ENCODE measurements at places on chromosomes 12 and 14.

- H3K27me3 ChIP-seq = no peaks in the 10 kb centered on the region
- peak; percentile 64 for DNase-seq
- H3K27ac ChIP-seq = peak overlapping the region; percentile 95
- peak overlapping the region; percentile 64 for H3K4me3 ChIP-seq
- no peaks in the 10 kb centered on the region for H3K36me3 ChIP-seq
These were observed 33.5 kb downstream of the FMNL3 start for GRCh38 chr12:49673446-49674317.

GRCh38 chr12:46523446-46523845, 150.9 kb upstream of the SLC38A2 start:
- DNase-seq = no peak
- H3K4me3 ChIP-seq = no peak overlapping the region
- H3K4me1 ChIP-seq = peaks cover 20% of the 10 kb centered on the region
- peaks cover 1% of the 10 kb centered on the region for H3K36me3 ChIP-seq
- H3K27me3 ChIP-seq = no peaks in the 10 kb centered on the region
- no peak overlapping the region for H3K27ac ChIP-seq

GRCh38 chr14:101899263-101899662, 65.1 kb upstream of the DYNC1H1 start:
- no peak overlapping the region for H3K27ac ChIP-seq
- no peaks in the 10 kb centered on the region for H3K27me3 ChIP-seq
- no peak overlapping the region for H3K4me3 ChIP-seq

- peaks cover 76% of the 10 kb centered on the region for H3K27me3 ChIP-seq
- peaks cover 21% of the 10 kb centered on the region for H3K36me3 ChIP-seq
- peak; percentile 66 for DNase-seq
- H3K4me1 ChIP-seq = peaks cover 23% of the 10 kb centered on the region
- H3K27ac ChIP-seq = peak within 1 kb of the TSS; percentile 70
These were observed at the start of gene LGR5 for GRCh38 chr12:71439613-71440344. Gene LGR5, plus strand, starts transcription at chr12:71439798. Its CDS starts 283 bp downstream, at chr12:71440081.

DNA sequence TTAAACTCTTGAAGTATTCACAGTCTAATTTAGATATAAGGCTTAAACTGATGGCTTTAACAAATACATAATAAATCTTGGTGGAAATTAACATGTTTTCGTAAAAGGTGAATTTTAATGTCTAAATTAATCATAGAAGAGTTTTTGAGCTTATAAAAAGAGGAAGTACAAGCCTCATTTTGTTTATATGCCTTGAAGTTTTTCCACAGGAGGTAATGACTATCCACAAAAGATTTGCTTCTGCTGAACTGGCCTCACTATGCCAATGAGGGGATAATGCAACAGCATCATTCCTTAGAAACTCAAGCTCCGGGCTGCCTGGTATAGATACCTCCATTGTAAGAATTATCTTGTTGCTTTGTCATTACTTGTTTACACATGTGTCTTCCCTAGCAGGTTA, 175.6 kb downstream of the DUSP6 start:
- H3K36me3 ChIP-seq = no peaks in the 10 kb centered on the region
- no peak overlapping the region for H3K4me3 ChIP-seq
- H3K27ac ChIP-seq = no peak overlapping the region
- peaks cover 9% of the 10 kb centered on the region for H3K4me1 ChIP-seq

DNA sequence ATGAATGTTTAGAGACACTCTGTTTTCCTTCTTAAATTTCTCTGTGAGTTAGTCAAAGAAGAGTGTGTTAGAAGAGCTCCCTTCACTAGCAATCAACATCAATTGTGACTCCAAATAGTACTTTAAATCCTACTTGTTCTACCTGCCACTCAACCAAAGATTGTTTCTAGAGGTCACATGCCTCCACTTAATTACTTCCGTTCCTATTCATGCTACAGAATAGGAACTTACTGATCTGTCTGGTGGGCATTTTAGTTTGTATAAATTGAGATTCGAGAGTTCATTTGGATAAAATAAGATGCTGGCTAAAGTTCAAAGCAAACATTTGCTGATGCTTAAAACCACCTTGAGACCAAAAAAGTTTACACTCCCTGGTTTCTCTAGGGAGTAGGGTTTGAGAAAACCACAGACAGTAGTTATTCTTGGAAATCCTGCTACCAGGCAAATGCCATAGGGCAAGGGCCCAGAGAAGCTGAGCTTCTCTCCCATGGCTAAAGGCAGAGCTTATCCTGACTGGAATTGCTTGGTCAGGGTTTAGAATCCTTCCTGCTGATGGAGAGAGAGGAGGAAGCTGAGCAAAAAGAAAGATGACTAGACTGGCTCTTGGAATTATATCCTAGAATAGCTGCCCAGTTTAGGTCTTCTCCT, 389.6 kb upstream of the ATP2B1 start:
- no peak for DNase-seq
- no peak overlapping the region for H3K27ac ChIP-seq
- H3K36me3 ChIP-seq = no peaks in the 10 kb centered on the region

Data from neural crest cell (in vitro differentiated cells).